Activated T-helper 1 cell treated with anti-CD3 and anti-CD28 coated beads, Interleukin-2, amount 50 U/mL, for 16 hours (primary cell): ENCODE measurements at places on chromosomes 3 and 15.
A peak's percentile ranks its signal among the peaks of the same experiment; 100 is the strongest.

DNA sequence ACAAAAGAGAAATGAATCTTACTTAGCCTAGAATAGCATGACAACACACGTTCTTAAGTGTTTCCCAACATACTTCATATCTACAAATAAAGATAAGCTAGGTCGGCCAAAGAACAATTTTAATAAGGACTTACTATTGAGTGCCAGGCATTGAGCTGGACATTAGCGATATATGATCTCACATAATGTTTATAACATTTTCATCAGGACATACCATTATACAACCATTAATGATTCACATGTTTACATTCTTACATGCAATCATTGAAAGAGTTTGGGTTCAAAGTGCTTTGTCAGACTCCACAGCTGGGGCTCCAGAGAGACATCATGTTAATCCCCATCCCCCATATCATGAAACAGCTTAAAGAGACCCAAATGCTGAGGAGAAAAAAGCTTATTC, 189.0 kb downstream of the STT3B start:
- no peak for DNase-seq

DNA sequence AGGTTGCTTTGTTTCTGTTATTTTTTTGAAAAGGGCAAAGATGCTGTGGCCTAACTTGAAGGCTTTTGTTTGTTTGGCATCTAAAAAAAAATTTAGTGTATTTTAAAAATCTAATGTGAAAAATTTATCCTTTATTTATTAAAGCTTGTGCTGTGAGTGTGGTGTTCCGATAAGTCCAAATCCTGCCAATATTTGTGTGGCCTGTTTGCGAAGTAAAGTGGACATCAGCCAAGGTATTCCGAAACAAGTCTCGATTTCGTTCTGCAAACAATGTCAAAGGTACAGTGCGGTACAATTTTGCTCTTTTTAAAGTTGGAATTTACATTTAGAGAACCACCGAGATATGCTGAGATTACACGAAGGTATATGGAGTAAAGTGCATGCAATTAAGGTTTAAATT, 3.7 kb downstream of the NMD3 start:
- DNase-seq = no peak

DNA sequence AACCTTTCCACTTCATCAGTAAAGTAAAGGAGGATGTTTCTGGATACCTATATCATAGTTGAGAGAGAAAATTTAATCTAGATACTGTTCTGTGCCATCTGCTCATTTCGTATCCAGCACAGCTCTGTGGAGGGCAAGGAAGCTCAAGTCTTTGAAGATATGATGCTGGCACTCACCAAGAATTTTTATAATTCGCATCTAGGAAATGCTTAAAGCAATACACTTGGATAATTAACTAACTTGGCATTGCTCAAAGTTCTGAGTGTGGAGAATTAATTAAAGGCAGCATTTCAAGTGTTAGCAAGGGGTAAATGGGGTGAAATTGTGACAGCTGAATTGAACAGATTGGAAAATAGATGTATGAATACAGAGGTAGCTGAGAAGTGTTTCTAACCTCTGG, 213.2 kb downstream of the KCNMB2 start:
- DNase-seq = no peak

DNA sequence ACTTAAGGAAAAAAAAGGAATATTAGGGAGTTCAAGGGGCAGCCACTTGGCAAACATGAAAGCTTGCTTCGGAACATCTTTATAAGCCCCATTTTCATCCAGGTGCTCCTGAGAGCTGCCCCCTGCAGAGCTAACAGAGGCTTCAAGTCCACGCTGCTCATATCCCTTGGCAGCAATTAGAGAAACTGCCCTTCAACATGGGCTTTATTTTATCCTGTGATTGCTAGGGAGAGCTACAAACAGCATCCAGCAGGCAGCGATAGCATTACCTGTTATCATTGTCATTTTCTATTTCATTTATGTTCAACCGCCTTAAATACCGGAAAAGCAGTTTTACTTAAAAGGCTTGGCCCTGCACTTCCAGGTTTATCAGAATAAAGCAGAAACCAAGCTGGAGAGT, 68.4 kb upstream of the MCTP2 start:
- no peak for DNase-seq

GRCh38 chr15:81275711-81276392, 48.1 kb downstream of the STARD5 start:
- DNase-seq = no peak

- DNase-seq = peak; percentile 38
Measured at GRCh38 chr15:69713726-69714559, 261.3 kb downstream of the RPLP1 start.

- no peak for DNase-seq
Measured at GRCh38 chr3:102016417-102016816, 167.1 kb downstream of the NFKBIZ start.

DNA sequence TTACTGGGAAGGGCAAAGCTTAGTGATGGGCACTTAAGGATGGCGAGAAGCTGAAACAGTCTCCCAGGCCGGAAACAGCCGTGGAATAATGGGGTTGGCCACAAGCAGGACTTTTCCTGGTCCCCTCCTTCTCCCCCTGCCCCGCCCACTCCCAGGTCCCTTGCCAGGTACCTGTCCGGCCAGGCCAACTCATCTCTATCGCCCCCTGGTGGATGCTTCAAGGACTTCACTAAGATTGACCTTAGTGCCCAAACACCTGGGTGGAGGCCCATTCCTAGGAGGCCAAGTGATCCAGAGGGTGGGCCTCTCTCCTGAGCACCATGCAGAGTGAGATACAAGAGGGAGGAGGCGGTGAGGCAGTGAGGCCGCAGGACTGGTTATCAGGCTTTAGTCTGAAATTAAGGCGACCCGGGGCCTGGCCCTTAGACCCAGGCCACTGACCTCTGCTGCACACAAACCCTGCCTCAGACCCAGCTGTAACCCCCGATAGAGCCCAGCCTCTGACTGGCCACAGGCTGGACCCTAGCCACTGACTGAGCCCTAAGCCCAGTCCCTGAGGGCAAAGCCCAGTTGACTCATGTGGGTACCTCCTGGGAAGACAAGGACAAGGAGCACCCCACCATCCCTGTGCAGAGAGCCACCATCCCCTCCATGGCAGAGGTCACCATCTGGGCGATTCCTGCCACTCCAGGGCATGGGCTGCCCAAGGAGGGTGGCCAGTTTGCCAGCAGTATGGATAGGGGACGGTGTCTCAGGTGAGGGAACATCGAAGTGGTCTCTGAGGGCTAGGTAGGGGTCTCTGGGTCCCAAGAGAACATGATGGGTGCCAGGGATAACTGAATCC, 37.6 kb downstream of the VIPR1 start:
- peak; percentile 39 for DNase-seq

GRCh38 chr3:15676259-15676658, 74.7 kb downstream of the BTD start:
- no peak for DNase-seq

DNA sequence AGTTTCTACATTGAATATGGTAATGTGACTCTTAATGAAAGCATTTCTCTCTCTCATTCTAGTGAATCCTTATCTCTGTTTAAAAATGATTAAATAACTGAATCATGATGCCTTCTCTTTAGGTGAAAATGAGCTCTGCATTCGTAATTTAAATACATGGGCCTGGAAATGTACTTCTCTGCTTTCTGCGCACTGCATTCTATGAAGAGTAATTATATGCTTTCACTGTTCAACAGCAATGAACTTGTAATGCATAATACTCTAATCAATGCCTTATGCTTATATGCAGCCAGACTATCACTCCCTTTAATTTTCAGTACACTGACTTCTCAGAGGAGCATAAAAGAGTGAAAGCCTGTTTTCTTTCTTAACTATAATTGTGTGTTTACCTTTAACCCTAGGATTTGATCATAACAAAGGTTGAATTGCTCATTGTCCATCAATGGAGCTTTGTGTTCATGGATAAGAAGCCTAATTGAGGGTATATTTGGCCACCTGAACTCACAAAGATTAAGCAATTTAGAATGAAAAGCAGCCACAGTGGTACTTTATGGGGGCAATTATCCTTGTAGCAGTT, 330.8 kb upstream of the PDZRN3 start:
- DNase-seq = no peak

DNA sequence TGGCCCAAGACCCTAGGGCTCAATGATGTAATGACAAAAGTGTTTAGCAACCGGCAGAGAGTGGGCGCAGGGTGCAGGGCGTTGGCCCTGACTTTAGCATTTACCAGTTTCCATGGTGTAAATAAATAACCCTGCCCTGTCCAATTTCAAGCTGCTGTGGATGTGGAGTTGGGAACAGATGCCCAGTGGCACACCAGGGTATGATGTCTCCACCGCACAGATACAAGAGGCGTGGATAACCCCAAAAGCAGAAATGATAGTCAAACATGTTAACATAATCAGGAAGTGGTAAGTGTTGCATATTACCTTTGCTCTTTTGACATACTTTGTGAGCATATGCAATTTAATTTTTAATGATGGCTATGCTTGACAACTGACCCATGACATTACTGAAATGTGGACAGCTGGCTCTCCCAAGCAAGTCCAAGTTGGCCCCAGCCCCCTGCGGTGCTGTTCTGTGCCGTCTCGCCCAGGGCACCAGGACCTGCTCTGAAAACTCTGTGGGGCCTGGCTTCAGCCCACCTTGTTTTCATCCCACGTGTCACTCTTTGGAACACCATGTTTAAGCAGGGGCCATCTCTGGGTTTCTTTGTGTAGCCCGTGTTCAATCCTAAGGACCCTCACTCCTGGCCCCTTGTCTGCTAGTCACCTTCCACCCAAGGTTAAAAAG, 10.8 kb upstream of the ANPEP start:
- DNase-seq = no peak

DNA sequence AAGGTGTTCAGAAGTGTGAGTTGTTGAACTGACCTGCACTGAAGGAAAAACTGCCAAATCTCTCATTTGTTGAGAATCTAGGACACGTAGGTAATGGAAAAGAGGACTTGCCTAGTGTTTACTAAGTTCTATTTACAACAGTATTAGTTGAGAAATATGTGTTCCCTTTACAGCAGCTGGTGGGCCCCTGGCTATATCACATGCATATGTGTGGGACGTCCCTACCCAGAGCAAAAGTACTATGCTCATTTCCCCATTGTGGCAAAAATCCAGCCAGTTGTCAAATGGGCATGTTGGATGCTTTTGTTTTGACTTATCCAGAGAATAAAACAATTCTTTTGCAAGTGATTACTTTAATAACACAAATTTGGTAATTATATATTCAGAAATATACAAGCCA, 113.3 kb upstream of the PTX3 start:
- no peak for DNase-seq

GRCh38 chr15:59797756-59798604, 108.9 kb upstream of the BNIP2 start:
- no peak for DNase-seq
